Activated CD4-positive, alpha-beta T cell treated with anti-CD3 and anti-CD28 coated beads, Interleukin-10, Interleukin-2, amounts not matched to agents 100 ng/mL and 50 ng/mL, durations not matched to agents 16 hours and 8 hours (primary cell): ENCODE measurements at places on chromosomes 6 and 20.

DNA sequence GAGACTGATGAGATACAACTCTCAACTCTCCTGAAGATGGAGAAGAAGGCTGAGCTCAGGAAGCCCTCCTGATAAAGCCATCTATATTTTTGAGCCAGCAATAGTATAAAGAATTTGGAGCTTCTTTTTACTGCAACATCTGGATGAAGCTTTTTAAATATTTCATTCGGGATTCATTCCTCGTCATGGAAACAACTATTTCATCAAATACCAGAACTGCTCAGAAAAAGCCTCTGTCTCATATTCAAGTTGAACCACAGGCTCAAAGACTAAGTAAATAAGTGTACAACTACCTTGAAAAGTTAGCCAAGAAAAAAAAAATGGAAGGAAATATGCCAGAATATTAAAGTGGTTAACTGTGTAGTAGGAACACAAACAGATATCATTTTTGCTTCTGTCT lies 37.8 kb downstream of the PTPRT start:
- DNase-seq = no peak

GRCh38 chr20:20398123-20398522 lies 30.2 kb downstream of the INSM1 start:
- no peak for DNase-seq

- no peak for DNase-seq
These were observed 141.8 kb downstream of the SIM1 start for GRCh38 chr6:100322886-100323285.

GRCh38 chr6:159758031-159759001 lies 3.5 kb upstream of the ACAT2 start:
- DNase-seq = no peak

- DNase-seq = no peak
These were observed 22.2 kb downstream of the TFEB start for GRCh38 chr6:41713159-41713649.

GRCh38 chr20:59958123-59958522 lies at the start of gene CDH26:
CDH26 (plus strand) TSS chr20:59958423; CDS start chr20:59958727, 304 bp downstream.
- no peak for DNase-seq

DNA sequence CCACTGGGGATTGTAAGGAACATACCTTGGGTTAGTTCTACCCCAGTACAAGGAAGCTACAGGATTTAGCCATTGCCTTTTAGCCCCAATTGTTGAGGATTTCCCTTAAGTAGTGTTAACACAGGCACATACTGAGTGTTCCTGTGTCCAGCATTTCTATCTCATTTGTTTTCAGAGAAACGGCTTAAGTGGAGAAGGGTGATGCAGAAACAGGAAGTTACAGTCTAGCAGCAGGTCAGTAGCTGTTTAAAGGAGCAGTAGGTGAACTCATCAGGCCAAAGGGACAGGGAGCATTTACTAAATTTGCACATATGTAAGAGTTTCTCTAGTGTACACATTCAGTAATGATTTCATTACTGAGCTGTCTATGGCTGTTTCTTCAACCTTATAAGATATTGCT lies 644.2 kb upstream of the GJE1 start:
- DNase-seq = no peak

- peak; percentile 67 for DNase-seq
These were observed 15.7 kb downstream of the NRSN2 start for GRCh38 chr20:362271-363254.

DNA sequence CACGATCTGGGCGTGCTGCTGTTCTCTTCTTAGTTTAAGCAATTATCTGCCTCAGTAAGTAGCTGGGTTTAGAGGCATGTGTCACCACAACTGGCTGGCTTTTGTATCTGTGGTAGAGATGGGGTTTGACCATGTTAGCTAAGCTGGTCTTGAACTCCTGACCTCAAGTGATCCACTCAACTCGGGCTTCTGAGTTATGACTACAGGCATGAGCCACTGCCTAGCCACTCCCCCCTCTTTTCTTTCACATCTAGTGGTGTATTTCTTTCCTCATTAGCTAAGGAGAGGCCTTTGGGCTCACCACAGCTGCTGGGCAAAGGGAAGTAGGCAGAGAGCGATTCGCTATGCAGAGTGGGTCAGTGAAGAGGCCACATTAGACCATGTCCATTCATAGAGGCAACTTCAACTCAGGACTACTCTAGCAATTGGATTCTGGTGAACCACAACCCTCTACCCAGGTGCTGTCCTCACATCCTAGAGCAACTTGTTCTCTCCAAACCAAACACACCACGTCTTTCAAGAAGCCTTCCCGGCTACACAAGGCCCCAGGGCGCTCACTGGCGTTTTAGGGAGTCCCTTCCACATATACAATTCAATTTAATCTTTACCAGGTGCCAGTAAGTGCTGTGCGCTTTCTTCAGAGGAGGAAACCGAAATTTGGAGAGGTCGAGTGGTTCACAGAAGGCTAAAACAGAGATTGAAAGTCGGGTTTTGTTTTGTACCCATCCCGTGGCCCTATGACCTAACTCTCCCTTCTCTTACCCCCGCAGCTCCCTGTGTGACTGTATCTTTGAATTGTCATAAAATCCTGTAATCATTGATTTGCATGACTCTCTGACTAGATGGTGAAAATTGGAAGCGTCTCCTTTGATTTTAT lies 26.5 kb upstream of the GFOD1 start:
- DNase-seq = no peak

DNA sequence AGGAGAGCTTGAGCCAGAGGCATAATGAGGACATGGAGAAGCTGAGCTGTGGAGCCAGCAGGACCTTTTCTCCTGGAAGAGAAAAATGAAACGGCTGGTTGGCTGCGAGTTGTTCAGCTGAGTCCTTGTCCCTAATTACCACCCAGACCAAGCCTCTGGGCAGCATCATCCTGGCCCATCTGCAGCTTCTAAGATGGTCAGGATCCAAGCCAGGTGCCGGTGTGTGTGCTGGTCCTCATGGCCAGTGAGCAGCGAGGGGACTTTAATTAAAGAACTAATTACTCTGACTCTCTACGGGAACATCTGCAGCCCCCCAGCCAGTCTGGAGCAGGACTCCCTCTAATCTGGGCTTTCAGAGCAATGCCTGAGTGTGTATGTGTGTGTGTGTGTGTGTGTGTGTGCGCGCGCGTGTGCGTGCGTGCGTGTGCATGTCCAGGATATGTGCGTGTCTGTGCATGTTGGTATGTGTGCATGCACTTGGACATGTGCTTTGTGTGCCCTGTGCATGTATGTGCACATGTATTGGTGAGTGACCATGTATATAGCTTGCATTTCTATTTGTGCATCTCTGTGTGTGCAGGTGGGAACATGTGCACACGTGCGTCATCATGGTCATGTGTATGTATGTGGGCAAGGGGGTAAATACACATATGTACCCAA lies 173.9 kb downstream of the DHX35 start:
- DNase-seq = no peak

DNA sequence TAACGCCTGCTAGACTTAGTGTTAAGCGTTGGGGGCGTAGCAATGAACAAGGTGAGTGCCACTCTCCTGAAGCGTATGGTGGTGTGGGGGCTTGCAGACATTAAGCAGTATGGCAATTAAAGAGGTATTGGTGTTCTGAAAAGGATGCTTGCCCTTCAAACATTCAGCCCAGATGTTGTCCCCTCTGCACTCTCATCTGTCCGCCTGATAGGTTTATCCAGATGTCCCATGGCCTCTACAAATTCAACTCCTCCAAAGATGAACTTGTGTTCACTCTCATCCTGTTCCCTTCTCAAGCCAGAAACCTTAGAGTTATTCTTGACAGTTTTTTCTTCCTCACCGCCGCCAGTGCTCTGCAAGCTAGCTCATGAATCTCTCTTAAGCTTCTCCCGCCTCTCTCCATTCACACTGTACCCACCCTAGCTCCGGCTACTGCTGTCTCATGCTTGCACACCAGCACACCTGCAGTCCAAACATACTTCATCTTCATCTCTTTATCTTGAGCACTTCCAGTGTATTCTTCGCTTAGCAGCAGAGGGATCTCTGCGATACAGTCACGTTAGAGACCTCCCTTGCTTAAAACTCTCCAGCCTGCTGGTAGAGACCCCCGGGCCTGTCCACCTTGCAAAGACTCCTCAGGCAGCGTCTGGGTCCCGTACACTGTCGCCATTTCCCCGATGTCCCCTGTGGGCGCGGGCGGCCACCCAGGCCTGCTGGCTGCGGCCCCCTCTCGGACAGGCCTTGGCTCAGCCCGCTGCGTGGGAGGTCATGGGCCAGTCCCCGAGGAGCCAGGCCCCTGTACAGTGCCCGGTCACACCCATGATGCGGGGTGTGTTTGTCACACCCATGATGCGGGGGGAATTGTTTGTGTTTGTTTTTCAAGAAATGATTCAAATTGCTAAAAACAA lies 962 bp downstream of the DDX27 start:
- no peak for DNase-seq

DNA sequence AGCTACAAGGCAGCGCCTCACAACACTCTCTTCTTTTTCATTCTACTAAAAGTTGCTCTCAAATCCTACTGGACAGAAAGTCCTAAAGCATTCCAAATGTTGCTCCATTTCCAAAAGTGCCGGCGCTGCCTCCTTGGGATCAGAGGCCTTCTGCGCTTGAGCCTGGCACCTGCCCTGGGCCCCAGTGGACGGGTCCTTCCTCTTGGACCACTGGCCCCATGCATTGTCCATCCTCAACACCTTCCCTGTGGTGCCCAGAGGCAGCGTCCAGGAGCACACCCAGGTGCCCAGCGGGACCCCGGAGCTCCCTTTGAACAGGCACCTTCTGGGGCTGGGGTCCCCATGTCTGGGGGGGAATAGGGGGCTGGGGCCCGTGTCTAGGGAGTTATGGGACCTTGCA lies 205.2 kb downstream of the ERMARD start:
- no peak for DNase-seq

DNA sequence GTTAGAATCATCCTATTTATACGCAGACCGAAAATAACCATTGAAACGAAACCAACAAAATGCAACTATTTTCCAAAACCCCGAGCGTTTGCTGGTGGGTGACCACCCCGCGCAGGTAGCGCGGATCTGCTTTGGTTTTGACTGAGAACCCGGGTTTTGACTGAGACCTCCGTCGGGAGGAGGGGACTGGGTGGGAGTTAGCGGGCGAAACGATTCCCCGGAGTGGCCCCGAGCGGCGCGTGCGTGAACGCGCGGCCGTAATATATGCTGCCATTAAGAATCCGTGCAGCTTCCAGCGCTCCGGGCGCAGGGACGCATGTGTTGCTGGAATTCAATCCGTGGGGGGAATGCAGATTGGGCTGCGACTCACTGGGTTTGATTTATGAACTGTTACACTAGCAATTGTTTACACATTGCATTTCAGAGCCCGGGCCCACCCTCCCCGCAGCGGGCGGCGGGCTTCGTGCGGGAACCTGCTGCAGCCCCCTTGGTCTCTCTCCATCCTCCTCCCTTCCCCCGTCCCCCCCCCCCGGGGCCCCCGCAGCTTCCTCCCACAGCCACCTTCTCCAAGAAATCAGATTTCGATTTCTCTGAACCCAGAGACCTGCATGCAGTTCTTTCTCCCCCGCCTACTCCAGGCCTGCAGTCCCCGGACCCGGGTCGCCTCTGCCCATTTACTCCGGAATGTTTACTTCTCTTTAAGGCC lies 9.9 kb downstream of the NRN1 start:
- DNase-seq = no peak

- no peak for DNase-seq
These were observed 38.6 kb upstream of the B3GAT2 start for GRCh38 chr6:70995411-70995810.

DNA sequence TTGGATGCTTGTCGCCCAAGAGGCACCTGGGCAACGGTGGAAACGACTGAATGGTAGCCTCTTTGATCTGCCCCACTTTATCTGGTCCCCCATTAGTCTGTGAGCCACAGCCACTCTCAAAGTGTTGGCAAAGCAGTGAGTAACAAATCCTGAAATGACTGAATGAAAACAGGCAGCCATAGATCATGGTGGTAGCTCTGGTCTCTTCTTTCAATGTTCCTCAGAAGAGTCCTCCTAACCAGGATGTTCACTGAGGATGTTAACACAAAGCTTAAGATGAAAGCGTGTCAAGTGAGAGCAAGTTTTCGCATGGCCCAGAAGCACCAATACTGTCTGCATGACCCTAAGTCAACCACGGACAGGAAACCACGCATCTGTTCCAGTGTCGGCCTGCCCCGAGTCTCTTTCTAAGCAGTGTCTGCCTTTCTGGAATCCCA lies 107.3 kb downstream of the IRF4 start:
- peak; percentile 87 for DNase-seq

GRCh38 chr6:96841345-96841744 lies 4.1 kb upstream of the GPR63 start:
- DNase-seq = no peak

DNA sequence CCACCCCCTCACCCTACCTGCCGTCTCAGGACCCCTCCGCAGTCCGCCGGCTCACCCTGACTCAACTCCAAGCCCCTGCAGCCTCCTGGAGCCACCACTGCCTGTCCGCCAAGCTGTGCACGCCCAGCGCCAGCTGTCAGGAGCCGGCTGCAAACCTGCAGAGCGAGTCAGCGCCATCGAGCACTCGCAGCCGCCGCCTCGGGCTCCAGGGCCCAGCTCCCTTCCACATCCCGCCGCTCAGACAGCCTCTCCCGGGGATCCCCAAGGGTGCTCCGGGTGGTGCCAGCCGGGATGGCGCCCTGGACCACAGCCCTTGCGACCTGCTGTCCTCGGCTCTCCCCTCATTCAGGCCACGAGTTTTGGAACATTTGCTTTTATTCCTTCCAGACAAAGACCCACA lies 4.3 kb downstream of the TNNC2 start:
- DNase-seq = no peak

GRCh38 chr6:118860880-118861279 lies 33.1 kb upstream of the ASF1A start:
- no peak for DNase-seq

DNA sequence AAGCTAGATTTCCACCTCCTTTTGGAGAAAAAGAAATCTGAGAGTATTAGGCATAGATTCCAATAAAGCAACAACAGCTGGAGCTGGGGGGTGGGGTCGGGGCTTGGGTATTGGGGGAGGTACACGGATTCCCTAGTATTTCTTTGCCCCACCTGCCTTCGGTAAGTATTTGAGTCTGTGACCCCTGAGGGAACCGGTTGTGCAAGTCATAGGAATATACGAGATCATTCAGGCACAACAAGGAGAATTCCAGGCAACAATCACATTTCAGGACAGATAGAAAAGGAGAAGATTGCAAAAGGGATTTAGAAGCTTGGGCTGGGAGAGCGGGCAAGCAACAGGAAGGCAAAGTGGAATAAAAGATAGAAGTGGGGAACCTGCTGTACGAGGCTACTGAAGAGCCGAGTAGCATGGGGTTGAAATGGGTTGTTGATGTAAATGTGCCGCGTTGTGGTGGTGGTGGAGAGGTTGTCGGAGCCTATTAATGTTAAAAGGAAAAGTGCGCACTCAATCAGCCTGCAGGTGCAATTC lies 148.9 kb downstream of the BCAS1 start:
- DNase-seq = no peak

DNA sequence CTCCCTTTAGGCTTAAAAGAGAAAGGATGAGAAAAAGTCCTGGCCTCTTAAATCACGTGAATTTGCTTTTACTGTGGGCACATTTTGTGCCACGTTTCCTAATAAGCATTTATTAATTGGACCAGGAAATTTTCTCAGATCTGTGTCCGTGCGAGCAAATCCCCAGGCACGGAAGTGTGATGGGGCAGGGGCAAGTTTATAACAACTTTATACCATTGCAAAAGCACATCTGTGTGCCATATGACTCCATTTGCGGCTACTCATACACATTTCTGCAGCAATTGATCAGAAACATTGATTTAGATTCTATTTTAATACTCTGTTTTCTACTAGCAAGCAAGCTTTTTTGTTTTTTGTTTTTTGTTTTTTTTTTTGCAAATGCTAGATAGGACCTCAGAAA lies 373.2 kb downstream of the TAF4 start:
- DNase-seq = no peak

GRCh38 chr6:150992703-150993102 lies 127.2 kb downstream of the MTHFD1L start:
- DNase-seq = no peak

GRCh38 chr20:47870475-47870874 lies 85.2 kb upstream of the SULF2 start:
- no peak for DNase-seq
